ENCODE measurements at places on chromosomes 7 and 10.

DNA sequence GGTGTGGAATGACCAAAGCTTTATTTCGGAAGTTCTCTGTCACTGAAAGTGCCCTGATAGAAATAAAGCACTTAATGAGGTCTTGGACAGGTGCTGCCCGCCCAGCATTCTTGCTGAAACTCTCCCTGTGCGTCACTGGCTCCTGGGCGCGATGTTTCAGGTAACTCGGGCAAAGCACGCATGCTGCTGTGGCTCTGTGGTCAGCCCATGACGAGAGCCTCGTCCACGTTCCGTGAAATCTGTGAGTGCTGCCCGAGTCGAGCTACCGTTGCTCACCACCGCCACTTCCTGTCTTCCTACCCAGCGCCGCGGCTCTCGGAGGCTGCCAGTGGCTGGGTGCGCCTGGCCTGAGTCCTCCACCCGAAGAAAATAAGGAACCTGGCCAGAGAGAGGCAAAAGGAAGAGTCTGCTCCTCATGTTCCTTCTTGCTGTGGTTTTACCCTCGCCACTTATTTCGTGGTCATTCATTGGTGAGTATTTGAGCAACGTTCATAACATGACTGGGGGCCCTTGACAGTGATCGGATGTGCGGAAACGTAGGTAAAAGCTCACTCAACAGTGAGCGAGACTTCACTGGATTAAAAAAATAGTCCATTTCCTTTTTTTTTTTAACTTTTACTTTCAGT, 95.5 kb downstream of the MAP3K8 start:
- peak; percentile 57 for DNase-seq

DNA sequence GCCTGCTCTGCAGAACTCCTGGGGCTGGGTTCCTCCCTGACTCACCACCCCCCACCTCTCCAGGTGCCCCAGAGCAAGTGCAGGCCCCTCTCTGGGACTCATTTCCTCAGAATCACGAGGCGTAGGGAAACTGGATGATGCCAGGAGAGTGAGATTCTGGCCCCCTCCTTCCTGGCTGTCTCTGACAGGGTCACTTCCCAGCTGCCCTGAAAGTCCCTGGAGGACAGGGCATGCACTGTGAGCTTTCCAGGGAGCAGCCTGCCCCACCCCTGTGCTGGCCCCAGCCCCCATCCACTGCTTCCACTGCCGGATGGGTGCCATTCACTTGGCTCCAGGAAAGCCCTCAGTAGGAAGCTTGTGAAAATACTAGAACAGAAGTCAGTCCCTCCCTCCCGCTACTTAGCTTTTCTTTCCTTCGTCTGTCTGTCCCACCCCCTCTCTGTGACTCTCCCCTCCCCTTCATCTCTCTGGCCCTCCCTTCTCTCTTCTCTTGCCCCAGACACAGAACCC, 10.4 kb downstream of the TACR2 start:
- DNase-seq = no peak

- no peak for DNase-seq
These were observed 261.0 kb downstream of the STK31 start for GRCh38 chr7:23971031-23971430.

- DNase-seq = no peak
These were observed 40.5 kb upstream of the LMTK2 start for GRCh38 chr7:98066208-98066607.

DNA sequence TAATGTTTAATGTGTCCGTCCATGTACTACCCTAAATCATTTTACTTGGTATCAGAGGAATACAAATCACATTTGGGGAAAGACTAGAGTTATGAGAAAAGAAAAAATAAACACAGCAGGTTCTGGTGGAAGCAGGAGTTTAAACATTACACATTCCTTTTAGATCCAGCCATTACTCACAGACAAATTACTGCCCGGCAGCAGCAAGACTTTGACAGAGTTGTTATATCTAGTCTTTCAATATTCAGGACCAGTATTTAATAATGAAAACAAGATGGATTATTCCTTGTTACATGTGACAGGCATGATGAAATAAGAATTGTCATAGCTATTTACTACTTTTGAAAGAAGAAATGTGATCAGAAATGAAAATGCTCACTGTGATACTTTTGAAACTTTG, 131.8 kb upstream of the GNAI1 start:
- DNase-seq = no peak

GRCh38 chr7:1672851-1673486, 2.9 kb downstream of the ELFN1 start:
- no peak for DNase-seq
